ENCODE measurements at places on chromosomes 16 and 17. TPM values are rescaled to one million over a fixed set of nuclear protein-coding genes. Genes with fewer than 3 reads are reported as not detected.

Gene CCDC200
- not detected for total RNA-seq

Gene OTOP2
- total RNA-seq = not detected

Gene ATAD5
- total RNA-seq = 5.7 TPM

Gene NEURL4
- 39.5 TPM for total RNA-seq

Gene NKD1
- 2.4 TPM for total RNA-seq

Gene PRSS36
- 0.39 TPM for total RNA-seq

Gene ABCC11
- not detected for total RNA-seq

Gene MTHFSD
- total RNA-seq = 18.4 TPM

Gene STAT5A
- total RNA-seq = 177 TPM

Gene ELMO3
- 2.2 TPM for total RNA-seq

Gene EPN3
- not detected for total RNA-seq

Gene PRR15L
- not detected for total RNA-seq

Gene KRTAP4-9
- not detected for total RNA-seq

Gene PRSS33
- total RNA-seq = not detected

Gene KRT39
- not detected for total RNA-seq

Gene CDC42EP4
- 4.6 TPM for total RNA-seq

Gene CAPNS2
- total RNA-seq = not detected

Gene GRIN2A
- not detected for total RNA-seq

Gene CCL23
- not detected for total RNA-seq

Gene CD300LB
- total RNA-seq = not detected

Gene NATD1
- 12.7 TPM for total RNA-seq

Gene PITPNC1
- 47.9 TPM for total RNA-seq

Gene ATP2C2
- total RNA-seq = not detected

Gene SOCS3
- total RNA-seq = 218 TPM

Gene NHLRC4
- 1.9 TPM for total RNA-seq

Gene KRT37
- not detected for total RNA-seq

Gene LRRC36
- total RNA-seq = not detected

Gene SULT1A2
- total RNA-seq = 0.39 TPM

Gene METTL16
- 39.2 TPM for total RNA-seq

Gene PHB1
- total RNA-seq = 47.8 TPM

Gene ST6GALNAC1
- total RNA-seq = 8.5 TPM

Gene ACACA
- total RNA-seq = 42.9 TPM

Gene GAS2L2
- total RNA-seq = not detected

Gene SLC16A11
- total RNA-seq = 0.39 TPM

Gene ITGAL
- 393 TPM for total RNA-seq

Gene HSPB9
- not detected for total RNA-seq

Gene IKZF3
- 146 TPM for total RNA-seq

Gene TBX21
- 15.7 TPM for total RNA-seq

Gene TP53TG3B
- not detected for total RNA-seq

Gene TNFRSF17
- not detected for total RNA-seq

Gene CMTM2
- total RNA-seq = 0.49 TPM

Gene KCNJ18
- not detected for total RNA-seq

Data from CD4-positive, CD25-positive, alpha-beta regulatory T cell (primary cell).